ENCODE measurements at places on chromosomes 4 and X.

GRCh38 chr4:134537701-134538100 lies 336.1 kb upstream of the PABPC4L start:
- no peak for DNase-seq

DNA sequence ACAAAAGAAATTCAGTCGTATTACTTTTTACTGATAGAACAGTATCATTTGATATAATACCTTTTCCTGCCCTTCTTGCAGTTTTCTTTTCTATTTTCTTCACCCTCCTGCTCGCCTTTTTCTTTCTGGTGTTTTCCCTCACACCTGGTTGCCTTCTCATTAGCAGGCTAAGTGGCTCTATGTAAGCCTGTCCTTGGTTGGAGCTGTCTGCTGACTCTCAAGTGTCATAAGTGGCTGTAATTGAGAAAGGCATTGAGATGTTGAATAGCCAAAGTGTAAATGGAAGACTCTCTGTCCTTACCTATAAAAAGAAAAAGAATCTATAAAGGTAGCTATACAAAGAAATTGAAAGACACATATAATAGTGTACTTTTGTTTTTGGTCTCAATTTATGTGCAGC lies 180.7 kb downstream of the ADGRL3 start:
- no peak for DNase-seq

- no peak for DNase-seq
These were observed 258.1 kb downstream of the UNC5C start for GRCh38 chr4:95290702-95291101.

DNA sequence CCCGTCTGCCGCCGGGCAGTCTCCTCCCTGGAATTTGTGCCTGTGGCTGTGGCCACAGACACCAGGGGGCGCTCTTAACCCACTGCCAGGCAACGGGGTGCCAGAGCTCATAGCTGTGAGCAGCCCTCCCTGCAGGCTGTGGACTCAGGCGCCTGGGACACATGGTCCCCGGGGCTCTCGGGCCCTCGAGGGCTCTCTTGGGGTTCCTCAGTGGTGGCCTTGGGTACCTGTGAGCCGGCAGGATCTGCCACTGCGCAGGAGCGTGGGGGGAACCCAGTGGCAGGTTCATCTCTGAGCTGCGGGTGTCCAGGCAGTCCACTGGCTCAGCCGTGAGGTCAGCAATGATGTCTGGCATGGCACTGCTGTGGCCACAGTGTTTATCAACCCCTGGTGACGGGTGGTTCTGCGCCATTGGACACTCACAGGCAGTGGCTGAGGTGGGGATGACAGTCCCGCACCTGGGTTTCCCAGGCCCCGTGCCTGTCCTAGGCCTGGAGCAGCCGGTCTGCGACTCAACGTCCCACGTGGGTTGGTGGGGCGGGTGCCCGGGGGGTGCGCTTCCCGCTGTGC lies 37.2 kb downstream of the PCGF3 start:
- peak; percentile 35 for DNase-seq

DNA sequence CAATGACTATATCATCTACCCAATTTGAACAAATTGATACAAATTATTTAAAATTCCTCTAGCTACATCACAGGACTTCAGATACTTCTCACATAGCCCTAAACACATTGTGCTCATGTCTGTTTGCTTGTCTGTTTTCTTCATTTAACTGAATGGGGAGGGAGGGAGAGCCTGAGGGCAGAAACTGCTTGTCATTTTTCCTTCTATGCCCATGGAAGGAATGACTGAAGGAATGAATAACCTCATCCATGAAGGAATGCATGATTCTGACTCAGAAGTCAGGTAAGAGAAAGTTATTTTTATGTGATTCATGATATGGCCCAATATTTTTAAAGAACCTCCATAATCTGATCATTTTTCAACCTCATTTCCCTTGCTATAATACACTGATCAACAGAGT lies 418.0 kb upstream of the PITX2 start:
- peak; percentile 52 for DNase-seq

- DNase-seq, result no peak
These were observed 106.6 kb upstream of the NAP1L5 start for GRCh38 chr4:88804234-88804633.

DNA sequence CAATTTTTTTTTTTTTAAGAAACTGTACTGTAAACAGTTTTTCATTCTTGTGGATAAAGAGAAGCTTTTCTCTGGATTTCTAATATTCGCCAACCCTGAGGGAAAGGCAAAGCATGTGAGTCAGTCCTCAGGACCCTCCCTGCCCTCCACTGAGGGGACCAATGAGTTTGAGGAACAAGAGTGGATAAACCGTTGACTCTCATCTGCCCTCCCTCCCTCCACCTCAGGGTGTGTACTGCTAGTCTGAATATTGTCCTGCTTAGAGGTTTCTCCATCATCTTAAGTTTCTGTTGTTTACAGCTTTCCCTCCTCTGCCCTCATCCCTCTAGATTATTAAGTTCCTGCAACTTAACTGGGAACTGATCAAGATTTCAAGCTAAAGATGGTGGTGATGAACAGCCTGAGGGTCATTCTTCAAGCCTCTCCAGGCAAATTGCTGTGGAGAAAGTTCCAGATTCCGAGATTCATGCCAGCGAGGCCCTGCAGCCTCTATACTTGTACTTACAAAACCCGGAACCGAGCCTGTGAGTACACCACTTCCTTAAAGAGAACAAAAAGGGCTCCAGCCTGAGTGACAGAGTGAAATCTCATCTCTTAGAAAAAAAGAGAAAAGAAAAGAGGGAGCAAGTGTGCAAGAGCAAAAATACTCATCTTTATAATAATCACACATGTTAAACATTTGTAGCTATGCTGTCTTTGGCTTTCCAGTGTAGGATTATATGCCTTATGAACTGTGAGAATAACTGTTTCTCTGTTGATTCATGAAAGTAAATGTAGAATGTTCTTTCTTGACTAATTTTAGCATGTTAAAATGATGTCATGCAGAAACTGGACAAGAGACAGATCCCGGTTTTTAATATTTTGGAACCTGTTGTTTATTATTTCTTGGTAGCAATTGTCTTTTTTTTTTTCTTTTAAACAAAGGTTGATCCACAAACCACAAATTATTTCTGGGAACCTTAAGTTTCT lies 11.9 kb downstream of the CA5B start:
- peak; percentile 69 for DNase-seq

DNA sequence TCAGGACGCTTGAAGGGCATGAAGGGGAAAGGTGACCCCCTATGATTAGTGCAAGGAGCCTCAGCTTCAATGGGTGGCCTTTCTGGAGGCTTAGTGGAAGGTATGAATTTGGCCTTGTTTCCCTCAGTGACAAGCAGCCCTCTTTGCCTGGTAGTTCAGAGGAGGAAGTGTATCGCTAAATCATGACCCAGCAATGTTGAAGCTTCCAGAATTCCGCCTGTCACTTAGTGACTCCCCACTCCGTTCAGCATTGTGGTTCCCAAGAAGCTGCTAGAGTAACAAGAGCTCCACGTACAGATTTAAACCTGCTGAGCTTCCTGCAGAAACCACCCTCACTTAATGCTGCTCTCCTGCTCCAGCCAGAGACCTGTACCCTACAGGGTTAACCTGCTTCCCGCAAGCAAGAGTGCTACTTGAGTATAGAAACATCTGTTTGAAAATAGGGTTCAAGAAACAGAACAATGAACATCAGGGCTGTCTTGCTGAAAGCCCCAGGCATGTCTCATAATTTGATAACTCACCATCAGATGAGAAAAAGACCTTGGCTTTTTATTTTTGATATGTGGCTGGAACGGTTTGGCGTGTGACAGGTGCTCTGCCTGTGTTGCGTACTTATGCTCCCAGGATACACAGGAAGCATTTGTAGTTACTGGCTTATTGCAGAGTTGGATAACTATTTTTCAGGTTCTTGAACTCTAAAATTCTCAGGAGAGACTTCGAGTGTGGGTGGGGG lies 105.2 kb downstream of the UCHL1 start:
- peak; percentile 64 for DNase-seq

Data from M059J (cell line).